ENCODE measurements at places on chromosomes 7 and 10.

DNA sequence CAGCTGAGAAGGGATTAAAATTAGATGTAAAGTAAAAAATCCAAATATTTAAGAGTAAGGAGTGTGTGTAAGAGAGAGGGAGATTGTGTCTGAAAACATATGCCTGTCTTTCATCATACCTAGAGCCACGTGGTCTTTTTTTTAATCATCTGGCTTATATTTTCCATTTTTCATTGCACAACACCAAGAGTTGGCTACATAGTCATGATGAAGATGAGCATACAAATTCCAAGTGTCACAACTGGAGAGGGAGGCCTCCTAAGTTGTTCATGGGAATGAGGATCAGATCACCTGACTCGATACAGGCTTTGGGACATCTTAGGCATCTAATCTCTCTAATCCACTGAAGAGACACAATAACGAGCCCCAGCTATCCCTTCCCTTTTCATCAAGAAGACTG, 47.2 kb upstream of the CCDC3 start:
- no peak for DNase-seq

DNA sequence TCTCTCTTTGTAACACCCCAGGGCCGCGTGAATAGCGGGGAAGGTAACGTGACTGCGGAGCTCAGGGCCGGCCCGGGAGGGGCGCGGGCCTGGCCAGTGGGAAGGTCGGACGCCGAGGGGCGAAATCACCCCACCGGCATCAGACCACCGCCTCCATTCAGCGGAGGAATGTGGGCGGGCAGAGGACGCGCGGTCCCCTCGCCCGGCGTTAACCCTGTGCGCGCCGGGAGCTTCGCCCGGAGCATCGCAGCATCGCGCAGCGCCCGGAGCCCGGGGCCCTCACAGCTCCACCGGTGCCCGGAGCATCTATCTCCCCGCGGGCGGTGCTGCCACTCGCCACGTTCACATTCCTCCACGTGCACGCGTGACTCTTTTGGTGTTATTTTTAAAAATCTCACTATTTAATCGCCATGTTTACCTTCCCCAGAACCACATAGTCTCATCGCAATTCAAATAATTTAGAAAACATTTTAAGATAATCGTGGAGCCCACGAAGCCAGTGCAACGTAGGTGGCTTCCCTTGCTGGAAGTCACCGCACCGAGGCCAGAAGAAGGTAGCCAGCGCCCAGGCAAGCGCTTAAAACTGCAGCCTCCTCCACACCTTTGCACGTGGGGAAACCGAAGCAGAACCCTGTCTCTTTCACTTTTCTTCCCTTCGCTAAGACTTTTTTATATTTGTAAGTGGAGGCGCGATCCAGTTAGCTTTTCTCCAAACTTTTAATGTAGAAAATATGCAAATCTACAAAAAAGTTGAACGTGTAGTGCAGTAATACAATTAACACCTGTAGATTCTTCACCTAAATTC, 21.8 kb downstream of the FGFBP3 start:
- DNase-seq: peak; percentile 63

GRCh38 chr10:5811387-5811821, 1.8 kb downstream of the GDI2 start:
- DNase-seq: no peak

DNA sequence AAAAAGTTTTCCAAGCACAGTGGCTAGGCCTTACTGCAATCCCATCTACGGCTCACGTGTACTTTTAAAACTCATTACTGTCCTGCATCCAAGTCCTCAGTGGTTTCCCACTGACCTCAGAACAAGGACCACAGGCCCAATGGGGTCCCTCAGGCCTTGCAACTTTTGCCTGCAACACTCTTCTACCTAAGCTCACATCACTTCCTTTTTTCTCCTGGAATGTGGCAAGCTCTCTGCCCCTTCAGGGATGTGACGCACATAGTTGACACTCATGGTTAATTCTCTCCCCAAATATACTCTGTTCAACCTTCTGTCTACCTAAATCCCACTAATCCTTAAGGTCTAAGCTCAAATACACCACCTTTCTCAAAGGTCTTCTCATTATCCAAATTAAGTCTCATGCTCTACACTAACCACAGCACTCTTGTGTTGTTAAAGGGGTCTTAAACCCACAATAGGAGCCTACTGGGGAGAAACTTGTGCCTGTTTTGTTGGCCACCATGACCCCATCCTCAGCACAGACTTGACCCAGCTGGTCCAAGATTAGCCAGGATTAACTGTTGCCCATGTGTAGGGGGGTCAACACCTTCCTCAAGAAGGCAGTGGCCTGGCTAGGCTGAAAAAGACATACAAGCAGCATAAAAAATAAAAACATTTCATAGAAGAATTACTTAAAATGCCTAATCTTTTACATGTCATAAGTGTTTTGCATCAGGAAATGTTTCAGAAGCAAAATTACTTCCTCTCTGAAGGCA, 15.2 kb downstream of the HNRNPF start:
- no peak for DNase-seq

- DNase-seq: no peak
Measured at GRCh38 chr10:30052062-30052461, 7.3 kb downstream of the JCAD start.

GRCh38 chr10:125002423-125003145, 60.7 kb downstream of the ZRANB1 start:
- no peak for DNase-seq

- no peak for DNase-seq
Measured at GRCh38 chr7:36316319-36316718, 73.3 kb upstream of the ANLN start.

- DNase-seq: no peak
Measured at GRCh38 chr10:97140902-97141745, 44.6 kb downstream of the SLIT1 start.

DNA sequence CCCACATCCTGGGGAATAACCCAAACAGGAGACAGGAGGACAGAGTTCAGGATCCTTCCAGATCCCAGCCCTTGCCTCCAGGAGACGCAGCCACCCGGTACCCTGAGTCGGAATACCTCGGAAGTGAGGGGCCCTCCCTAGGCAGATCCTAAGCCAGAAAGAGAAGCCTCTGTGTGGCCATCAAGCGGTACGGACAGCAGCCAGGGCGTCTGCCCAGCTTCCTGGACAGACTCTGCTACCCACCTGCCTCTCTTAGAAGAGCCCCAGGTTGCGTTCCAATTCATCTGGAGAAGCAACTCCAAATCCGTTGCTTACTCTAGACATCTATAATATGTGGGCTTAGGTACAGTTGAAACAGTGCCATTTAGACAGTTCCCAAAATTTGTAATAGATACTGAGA, 220.2 kb upstream of the SH2B2 start:
- no peak for DNase-seq

DNA sequence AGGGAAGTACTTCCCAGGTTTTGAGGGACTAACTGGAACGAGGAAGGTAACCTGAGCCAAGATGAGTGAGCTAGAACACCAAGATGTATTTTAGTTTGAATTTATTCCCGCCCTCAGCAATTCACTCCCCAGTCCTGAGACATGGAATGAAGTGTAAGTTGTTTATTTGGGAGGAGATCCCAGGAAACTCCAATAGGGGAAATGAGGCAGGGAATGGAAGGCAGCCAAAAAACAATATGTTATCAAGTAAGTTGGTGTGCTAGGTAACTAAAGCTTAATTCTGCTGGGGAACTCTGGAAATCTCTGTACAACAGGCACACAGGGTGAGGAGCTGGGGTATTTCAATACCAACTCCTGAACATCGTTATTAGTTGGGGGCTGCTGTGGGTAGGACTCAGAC, 189.7 kb upstream of the HDAC9 start:
- DNase-seq: no peak

DNA sequence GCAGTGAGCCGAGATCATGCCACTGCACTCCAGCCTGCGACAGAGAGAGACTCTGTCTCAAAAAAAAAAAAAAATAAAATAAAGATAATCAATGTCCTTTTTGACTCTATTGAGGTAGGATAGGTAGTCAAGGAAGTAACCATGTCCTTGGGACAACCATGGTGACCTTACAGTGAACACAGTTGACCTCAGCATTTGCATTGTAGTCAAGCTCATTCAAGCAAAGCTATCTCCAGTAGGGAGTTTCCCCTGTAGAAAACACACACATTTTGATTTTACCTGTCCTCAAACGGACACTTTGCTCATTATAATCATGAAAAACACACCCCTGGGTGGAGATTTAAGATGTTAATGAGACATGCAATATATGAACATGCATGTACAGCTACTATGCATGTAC, 171.7 kb downstream of the KIF20B start:
- no peak for DNase-seq

GRCh38 chr7:116249969-116250553, 39.7 kb downstream of the TES start:
- peak; percentile 58 for DNase-seq

- DNase-seq: no peak
Measured at GRCh38 chr7:36192053-36192824, 39.2 kb downstream of the EEPD1 start.

- no peak for DNase-seq
Measured at GRCh38 chr7:3294432-3295100, 6.5 kb upstream of the SDK1 start.

- peak; percentile 15 for DNase-seq
Measured at GRCh38 chr10:34628174-34628796, 186.8 kb downstream of the PARD3 start.

DNA sequence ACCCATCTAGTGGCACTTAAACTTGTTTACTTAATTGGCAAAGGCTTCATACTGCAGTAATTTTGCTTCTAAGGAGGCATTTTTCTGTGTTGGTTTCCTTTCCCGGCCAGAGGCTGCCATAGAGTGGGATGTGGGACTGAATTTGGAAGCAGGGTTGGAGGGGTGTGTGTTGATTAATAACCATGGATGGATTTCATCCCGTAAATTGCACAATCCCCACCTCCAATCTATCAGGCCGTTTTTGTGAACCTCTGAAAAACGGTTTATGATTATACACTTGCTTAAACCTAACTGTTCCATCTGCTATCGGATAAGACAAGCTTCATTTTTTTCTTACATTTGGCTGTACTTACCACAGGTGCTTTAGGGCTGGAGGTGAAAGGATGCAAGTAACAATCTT, 1.3 kb downstream of the TMEM60 start:
- no peak for DNase-seq

GRCh38 chr7:50667789-50668226, 102.6 kb upstream of the DDC start:
- DNase-seq: no peak

- DNase-seq: no peak
Measured at GRCh38 chr10:132365102-132365501, 31.9 kb upstream of the PWWP2B start.

DNA sequence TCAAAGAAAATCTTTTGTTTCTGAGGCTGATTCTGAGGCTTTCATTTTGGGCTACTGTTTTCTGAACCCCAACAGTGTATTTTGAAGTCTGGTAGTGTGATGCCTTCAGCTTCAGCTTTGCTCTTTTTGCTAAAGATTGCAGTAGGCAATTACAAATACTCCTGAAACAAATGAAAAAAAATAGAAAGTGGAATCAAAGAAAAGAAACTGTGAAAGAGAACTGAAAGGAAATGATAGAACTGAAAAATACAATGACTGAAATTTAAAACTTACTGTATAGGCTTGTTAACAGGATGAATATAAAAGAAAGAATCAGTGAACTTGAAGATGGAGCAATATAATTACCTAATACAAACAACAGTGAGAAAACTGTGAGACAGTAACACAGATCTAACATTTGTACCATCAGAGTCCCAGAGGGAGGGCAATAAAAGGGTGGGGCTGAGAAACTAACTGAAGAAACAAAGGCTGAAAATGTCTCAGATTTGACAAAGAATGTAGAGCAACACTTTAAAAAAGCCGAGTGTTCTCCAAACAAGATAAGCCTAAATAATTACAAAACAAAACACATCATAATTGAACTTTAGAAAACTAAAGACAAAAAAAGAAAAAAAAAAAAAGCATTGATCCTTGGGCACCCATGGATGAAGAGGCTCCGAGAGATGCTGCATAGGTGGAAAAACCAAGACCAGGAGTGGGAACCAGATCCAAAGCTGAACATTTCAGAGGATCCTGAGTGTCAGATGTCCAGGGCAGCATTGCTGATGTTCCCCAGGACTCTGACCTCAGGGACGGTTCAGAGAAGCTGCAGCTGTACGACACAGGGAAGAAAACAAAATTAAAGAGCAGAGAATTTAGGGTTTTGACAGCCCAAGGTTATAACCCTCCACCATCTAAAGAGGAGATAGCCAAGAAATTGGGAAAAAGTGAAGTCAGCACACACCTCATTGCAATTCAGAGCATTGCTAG, 223.2 kb upstream of the IGFBP3 start:
- DNase-seq: no peak

- no peak for DNase-seq
Measured at GRCh38 chr7:156606135-156606534, 34.4 kb upstream of the RNF32 start.

- no peak for DNase-seq
Measured at GRCh38 chr7:107711301-107711700, 32.6 kb upstream of the CBLL1 start.

- no peak for DNase-seq
Measured at GRCh38 chr10:123013456-123014419, 4.9 kb downstream of the ACADSB start.

DNA sequence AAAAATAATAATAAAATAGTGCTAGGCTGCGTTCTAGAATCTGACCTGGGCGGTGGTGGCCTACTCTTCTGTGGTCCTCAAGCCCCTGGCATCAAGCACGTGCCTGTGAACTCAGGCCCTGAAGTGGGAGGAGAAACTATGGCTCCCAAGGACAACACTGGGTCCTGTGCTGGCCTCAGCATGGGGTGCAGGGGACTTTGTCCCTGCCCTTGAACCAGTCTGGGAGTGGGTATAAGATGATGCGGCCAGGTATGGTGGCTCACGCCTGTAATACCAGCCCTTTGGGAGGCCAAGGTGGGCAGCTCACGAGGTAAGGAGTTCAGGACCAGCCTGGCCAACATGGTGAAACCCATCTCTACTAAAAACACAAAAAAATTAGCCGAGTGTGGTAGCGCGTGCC, 5.5 kb downstream of the ZP3 start:
- no peak for DNase-seq

DNA sequence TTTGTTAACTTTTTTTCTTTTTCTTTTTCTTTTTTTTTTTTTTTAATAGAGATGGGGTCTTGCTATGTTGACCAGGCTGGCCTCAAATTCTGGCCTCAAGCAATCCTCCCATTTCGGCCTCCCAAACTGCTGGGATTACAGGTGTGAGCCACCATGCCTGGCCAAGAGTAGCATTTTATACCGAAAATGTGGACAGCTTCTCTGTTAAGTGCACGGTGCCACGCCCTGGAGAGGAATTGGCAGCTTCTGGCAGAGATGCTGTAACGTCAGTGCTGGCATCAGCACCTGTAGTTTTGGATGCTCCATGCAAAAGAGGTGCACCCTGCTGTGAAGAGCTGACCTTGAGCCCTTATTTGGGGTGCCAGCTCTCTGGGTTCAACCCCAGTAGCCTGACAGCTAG, 18.2 kb downstream of the IL15RA start:
- DNase-seq: no peak

GRCh38 chr7:8638076-8638475, 204.7 kb downstream of the NXPH1 start:
- DNase-seq: no peak

Measured in HEK293T (cell line).